ENCODE measurements at places on chromosomes 11 and 22. TPM values are rescaled to one million over a fixed set of nuclear protein-coding genes. Genes with fewer than 3 reads are reported as not detected.

- peak overlapping the region; percentile 51 for H3K4me3 ChIP-seq
- no peaks in the 10 kb centered on the region for H3K36me3 ChIP-seq
- H3K27ac ChIP-seq = peak overlapping the region; percentile 69
These were observed 172.0 kb upstream of the B3GAT1 start for GRCh38 chr11:134584001-134584561.

GRCh38 chr22:49554741-49555140 is 272.9 kb downstream of the BRD1 start:
- H3K36me3 ChIP-seq = no peaks in the 10 kb centered on the region
- H3K27ac ChIP-seq = no peak overlapping the region
- DNase-seq = no peak
- H3K4me1 ChIP-seq = no peaks in the 10 kb centered on the region
- no peaks in the 10 kb centered on the region for H3K27me3 ChIP-seq

DNA sequence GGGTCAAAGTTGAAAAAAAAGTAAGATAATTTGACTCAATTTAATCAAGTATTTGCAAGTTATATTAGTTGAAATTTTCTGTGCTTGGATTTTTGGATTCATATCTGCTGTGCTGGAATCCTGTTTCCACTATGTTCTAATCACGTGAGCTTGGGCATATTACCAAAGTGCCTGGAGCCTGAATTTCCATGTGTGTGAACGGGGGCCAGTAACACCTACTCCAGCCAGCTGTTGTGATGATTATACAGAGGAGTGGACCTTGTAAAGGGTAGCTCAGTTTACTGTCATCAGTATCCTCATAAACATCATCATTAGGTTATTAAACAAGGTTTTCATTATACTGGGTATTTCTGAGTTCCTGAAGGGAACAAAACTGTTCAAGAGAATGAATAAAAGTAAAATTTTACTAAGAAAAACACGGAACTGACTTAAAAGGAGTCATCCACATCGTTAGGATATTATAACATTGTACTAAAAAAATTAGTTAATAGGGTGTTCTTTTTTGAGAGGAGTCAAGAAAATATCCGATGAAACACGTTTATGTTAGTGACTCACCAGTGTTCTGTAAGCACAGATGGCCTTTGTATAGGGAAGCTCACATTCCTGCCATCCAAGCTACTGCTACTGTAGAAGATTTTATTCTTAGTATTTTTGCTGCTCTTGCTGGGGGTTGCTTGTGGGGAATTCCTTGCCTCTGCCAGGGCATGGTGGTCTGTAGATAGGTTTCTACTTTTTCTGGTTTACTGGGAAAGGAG is 144.1 kb downstream of the ARHGAP42 start:
- H3K27me3 ChIP-seq = no peaks in the 10 kb centered on the region
- H3K4me1 ChIP-seq = no peaks in the 10 kb centered on the region
- H3K36me3 ChIP-seq = no peaks in the 10 kb centered on the region
- no peak overlapping the region for H3K27ac ChIP-seq
- no peak for DNase-seq

GRCh38 chr11:883527-883926 is 27.1 kb downstream of the CHID1 start:
- peak overlapping the region; percentile 20 for H3K27ac ChIP-seq
- no peak overlapping the region for H3K4me3 ChIP-seq
- H3K27me3 ChIP-seq = no peaks in the 10 kb centered on the region
- no peaks in the 10 kb centered on the region for H3K4me1 ChIP-seq
- H3K36me3 ChIP-seq = peaks cover 6% of the 10 kb centered on the region

- peak overlapping the region; percentile 50 for H3K27ac ChIP-seq
- peak overlapping the region; percentile 72 for H3K4me3 ChIP-seq
- no peak for DNase-seq
- H3K36me3 ChIP-seq = peaks cover 20% of the 10 kb centered on the region
These were observed 938 bp downstream of the LAYN start for GRCh38 chr11:111541254-111542061.

DNA sequence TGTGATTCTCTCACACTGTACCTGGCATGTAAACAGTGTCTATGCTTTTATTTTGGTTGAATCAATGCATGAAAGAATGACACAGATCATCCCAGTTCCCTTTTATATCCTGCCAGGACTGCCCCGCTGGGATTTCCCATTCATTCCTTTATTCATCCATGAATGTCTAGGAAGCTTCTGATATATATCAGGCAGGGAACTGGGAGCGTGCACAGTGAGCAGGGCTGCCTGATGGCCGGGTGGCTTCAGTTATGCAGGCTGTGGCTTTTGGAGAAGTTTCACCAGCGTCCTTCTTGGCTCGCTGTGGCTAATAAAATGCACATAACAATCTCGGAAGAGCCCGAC is 789.0 kb downstream of the TBC1D22A start:
- no peaks in the 10 kb centered on the region for H3K4me1 ChIP-seq
- H3K36me3 ChIP-seq = no peaks in the 10 kb centered on the region
- no peak for DNase-seq
- H3K27me3 ChIP-seq = no peaks in the 10 kb centered on the region
- no peak overlapping the region for H3K4me3 ChIP-seq

MCAM gene
- total RNA-seq = 2.9 TPM

VWA5A gene
- 3.8 TPM for total RNA-seq

SGSM1 gene
- total RNA-seq = not detected

CSF2RB gene
- 1.4 TPM for total RNA-seq

PATE2 gene
- total RNA-seq = not detected

PI4KA gene
- 112 TPM for total RNA-seq
